GM12878 (cell line): ENCODE measurements at places on chromosomes 6 and 20.

- DNase-seq, result no peak
Observed at GRCh38 chr6:53258774-53259155, 90.0 kb downstream of the ELOVL5 start.

DNA sequence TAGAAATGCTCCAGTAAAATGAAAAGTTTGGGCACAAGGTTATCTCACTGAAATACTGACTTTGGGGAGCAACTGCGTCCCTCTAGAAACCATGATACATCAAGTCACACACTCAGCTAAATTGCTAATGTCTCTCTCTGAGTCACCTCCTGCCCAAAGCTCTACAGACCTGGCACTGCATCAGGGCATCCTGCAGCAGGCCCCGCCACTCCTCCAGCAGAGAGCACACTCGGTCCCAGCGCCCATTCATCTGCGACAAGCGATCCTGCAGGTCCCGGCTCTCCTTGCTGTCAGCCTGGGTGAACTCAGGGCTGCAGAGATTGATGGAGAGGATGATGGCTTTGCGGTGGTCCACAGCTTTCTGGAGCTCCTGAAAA lies 329.0 kb downstream of the ESR1 start:
- no peak for DNase-seq

DNA sequence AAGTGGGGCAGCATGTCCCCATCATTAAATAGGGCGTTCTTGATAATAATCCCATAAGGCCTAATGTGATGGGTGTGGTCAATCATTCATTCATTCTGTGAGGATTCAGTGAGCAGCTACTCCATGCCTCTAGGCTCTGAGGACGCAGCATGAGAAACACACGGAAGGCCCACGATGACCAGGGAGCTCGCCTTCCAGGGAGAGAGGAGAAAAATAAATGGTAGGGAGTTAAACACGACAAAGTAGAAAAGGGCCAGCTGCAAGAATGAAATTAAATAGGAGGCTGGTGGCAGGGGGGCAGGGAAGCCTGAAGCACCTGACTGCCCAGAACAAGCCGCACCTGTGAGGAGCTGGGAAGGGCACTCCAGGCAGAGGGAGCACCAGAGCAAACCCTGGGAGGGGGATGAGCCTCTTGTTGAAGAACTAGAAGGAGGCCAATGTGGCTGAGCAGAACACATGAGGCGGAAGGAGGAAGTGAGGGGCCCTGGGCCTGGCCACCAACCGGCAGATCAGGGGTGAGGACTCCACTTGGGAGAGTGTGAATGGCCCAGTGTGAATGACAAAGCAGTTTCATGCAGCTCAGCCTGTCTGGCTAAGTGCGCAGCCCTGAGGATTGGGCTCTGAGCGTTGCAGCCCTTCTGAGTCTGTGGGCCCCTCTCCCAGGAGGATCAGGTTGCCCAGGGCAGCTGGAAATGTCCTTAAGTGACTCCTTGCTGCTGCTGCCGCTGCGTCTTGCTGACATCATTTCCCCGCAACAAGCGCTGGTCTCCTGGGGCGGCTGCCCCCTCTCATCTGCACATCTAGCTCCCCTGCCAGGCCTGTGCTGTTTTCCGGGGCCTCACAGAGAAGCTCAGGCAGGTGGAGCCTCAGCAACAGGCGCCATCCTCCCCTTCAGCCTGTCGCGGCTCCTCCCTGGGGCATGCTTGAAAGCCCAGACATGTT lies 99.9 kb downstream of the CDH26 start:
- no peak for DNase-seq

GRCh38 chr20:49692941-49693340 lies 20.7 kb downstream of the B4GALT5 start:
- no peak for DNase-seq

- DNase-seq, result peak; percentile 26
Observed at GRCh38 chr20:41462372-41463161, 95.9 kb upstream of the EMILIN3 start.
